ENCODE measurements at places on chromosomes 7 and 10.

GRCh38 chr7:155291045-155291530, 6.6 kb upstream of the INSIG1 start:
- no peak for DNase-seq

DNA sequence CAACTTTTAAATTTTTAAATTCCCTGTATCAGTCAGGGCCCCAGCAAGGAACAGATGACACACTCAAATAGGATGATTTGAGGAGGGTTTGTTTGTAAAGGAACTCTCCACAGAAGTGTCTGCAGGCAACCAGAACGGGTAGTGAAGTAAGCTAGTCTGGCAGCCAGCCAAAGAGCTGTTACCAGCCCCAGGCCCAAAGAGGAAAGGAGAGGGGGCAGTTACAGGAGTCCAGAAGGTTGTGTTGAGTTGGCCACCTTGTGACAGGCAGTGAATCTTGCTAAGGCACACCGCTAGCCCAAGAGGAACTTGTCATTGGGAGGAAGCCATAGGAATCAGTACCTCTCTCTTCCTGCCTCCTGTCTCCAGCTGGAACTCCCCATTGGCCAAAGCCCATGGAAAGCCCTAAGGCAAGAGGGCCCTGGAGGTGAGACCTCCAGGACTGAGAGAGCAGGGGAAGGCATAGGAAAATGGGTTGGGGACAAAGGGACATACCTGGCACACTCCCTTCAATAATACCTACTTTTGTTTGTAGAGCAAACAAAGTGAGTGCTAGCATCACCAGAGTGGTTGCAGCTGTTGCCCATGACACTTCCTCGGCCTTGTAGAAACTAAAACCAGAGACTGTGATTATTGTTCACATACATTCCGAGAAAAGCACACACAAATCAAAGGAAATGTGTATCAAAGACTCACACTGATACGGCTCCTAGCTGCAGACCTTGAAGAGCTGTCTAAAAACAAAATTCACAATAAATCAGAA, 25.4 kb upstream of the GATAD1 start:
- no peak for DNase-seq

DNA sequence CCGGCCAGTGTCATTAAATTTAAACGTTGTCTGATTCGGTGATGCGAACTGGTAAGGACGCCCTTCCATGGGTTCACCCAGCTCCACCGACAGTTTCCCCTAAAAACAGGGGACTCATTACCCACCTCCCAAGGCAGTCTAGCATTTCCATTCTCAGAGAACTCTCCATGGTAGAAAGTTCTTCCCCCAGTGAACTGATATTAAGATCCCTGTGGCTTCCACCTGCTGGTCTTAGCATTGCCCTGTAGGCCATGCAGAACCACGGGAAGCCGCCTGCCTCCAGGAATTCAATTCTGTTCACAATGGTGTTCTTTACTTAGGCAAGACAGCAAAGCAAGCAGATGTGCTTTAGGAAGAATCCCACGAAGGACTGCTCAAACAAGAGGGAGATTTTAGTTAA, 128.9 kb upstream of the NANOS1 start:
- no peak for DNase-seq

- no peak for DNase-seq
Observed at GRCh38 chr10:36170943-36171501, 528.9 kb upstream of the FZD8 start.

DNA sequence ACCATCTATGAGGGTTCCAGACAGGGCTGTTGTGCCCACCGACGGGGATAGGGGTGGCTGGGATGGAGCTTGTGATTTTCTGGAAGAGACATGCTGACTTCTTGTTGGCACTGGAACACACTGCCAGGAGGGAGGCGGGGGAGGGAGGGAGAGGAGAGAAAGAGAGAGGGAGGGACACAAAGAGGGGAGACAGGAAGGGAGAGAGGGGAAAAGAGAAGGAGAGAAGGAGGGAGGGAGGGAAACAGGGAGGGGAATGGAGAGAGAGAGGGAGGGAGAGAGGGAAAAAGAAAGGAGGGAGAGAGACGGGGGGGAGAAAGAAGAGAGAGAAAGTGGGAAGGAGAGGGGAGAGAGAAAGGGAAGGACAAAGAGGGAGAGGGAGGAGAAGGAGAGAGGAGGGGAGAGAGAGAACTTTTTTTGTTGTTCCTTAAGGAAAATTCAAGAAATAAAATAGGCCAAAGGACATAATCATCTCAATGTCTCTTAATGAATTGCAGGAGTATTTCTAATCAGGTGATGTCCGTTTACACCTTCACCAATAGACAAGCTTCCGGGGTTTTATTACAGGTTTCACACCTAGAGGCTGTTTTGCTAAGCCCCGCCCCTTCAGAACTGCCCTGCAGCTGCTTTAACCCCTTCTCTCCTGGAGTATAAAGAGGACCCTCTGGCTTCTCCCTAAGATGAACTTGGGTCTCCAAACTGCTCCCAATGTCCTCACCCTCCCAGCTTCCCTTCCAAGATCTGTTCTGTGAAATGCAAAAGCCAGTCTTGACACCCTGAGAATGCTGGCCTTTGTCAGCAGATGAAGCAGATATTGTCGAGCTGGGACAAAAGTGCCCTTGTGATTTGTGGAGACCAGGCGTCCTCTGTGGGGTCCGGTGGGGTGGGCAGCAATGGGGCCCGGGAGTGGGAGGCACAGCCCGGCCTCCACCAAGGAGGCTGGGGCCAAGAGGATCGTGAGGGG, 82.0 kb upstream of the GTF2IRD1 start:
- DNase-seq = no peak

DNA sequence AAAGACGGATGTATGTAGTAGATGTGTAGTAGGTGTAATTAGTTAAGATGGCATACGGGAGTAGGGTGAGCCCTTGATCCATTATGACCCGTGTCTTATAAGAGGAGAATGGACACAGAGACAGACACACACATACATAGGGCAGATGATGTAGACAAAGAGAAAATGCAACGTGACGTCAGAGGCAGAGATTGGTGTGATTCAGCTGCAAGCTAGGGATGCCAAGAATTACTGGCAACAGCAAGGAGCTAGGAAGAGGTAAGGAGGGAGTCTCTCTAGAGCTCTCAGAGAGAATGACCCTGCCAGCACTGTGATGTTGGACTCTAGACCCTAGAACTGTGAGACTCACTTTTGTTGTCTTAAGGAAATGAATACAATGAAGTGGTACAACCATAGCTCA, 247.0 kb upstream of the HABP2 start:
- DNase-seq = no peak

GRCh38 chr10:27391325-27391724, 112.8 kb upstream of the RAB18 start:
- no peak for DNase-seq

- DNase-seq = no peak
Observed at GRCh38 chr7:118186501-118186900, 2.5 kb downstream of the LSM8 start.

GRCh38 chr10:71213127-71213621, 804 bp downstream of the UNC5B start:
- peak; percentile 71 for DNase-seq

DNA sequence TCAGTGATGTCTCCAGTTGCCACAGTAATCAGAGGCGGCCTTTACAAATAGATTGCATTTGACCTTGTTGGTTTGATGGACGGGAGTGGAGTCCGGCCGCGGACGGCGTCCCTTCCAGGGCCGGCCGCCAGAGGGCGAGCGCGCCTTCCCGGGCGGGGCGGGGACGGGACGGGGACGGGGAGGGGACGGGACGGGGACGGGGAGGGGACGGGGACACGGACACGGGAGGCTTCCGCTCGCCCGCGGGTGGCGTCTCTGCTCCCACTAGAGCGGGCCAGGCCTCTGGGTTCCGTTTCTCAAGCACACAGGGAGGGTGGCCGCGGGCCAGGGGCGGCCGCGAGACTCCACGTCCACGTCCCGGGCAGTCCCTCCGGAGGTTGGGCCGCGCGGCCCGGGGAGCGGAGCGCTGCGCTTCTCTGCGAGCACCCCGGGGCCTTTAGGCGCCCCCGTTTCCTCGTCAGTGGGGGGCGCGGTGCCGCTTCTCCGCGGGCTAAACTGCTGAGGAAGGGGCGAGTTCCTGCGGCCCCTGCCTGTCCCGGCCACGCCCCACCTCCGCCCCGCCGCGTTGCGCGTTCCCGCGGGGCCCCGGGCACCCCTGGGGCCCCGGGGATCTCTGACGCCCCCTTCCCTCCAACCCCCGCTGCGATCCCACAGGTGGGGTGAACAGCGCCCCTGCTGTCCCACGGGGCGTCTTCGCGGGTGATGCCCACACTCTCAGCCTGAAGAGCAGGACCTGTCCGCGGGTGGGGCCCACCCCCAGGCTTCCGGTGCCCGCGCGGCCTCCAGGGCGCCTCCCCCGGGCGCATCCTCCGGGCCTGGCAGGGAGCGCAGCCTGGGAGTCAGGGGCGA, 84.2 kb upstream of the MKI67 start:
- peak; percentile 83 for DNase-seq

DNA sequence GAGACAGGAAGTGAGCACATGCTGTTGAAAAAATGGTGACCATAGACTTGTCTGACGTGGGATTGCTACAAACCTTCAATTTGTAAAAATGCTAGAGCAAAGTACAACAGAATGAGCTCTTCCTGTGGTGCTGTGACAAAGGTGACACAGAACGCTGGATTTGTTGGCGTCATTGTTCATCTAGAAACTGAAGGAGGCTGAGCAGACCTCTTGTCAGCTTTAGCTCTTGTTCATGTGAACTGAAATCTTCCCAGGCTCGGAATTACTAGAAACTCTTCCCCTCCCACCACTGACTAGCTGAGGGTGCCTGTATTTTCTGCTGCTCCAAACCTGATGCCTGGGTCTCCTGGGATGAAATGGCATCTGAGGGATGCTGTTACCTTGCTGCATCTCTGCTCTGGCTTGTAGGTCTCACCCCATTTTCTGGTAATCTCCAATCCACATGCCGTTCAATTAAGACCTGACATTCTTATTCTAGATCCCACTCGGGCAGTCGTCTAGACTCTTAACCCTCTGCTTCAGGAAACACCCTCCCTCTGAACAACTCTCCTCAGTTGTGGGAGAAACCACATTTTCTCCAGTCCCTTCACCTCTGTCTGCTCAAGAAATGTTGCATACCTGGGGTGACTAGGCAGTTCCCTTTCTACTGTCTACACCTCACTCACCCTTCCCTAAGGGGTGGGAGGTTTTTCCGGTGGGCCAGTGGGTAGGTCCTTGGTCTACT, 349.3 kb downstream of the CXCL12 start:
- DNase-seq = no peak

GRCh38 chr10:13457958-13458686, 70.7 kb downstream of the BEND7 start:
- no peak for DNase-seq

- DNase-seq = peak; percentile 61
Observed at GRCh38 chr10:79027147-79028055, 41.4 kb upstream of the ZMIZ1 start.

DNA sequence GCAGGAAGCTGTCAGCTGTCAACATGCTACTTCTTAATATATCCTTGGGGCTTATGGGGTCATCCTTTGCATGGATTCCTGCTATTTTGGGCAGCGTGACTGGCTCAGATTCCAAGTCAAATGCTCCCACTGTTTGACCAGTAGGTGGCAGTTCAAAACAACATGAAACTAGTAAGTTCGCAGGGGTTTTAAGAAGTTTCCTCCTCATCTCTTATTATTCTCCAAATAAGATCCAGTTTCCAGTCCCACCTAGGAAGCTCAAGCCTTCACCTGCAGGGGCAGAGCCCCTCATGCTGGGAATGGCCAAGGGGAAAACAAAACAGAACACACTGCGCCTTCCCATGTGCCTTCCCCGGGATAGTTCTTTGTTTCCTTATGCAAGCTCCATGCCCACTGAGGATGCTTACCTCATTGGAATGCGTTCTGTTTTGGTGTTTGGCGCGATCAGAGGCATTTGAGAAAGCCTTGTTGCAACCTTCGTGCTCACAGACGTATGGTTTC, 259.8 kb downstream of the GLI3 start:
- DNase-seq = no peak

GRCh38 chr10:109427411-109427810, 495.9 kb downstream of the XPNPEP1 start:
- DNase-seq = no peak

GRCh38 chr10:129533281-129533680, 66.2 kb downstream of the MGMT start:
- DNase-seq = no peak

DNA sequence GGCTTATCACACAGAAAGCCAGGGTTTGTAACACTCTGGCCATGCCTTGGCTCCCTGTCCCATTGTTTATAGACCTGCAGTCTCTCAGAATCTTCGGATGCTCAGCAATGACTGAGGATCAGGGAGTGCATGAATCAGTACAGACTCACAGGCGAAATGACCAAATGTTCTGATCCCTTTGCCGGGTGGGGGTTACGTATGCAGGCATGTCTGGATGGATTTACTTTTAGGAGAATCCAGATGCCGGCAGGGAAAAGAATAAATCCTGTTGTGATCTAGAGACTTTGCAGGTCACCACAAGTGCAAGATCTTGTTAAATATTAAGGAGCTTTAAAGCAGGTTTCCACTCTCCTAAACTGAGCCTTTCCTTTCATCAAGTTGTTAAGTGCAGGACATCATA, 149.5 kb downstream of the SFMBT2 start:
- DNase-seq = no peak

- DNase-seq = no peak
Observed at GRCh38 chr7:72281308-72281707, 130.8 kb downstream of the CALN1 start.

- DNase-seq = no peak
Observed at GRCh38 chr10:131920151-131920550, 19.3 kb downstream of the PPP2R2D start.

- no peak for DNase-seq
Observed at GRCh38 chr10:3115685-3116084, 48.3 kb downstream of the PFKP start.

- DNase-seq = no peak
Observed at GRCh38 chr10:103812004-103812403, 43.4 kb downstream of the SH3PXD2A start.

GRCh38 chr10:132971448-132972148, 29.2 kb upstream of the CFAP46 start:
- DNase-seq = no peak

GRCh38 chr10:35998026-35998425, 355.9 kb upstream of the FZD8 start:
- no peak for DNase-seq

GRCh38 chr7:55436457-55436856, 71.3 kb downstream of the LANCL2 start:
- no peak for DNase-seq

DNA sequence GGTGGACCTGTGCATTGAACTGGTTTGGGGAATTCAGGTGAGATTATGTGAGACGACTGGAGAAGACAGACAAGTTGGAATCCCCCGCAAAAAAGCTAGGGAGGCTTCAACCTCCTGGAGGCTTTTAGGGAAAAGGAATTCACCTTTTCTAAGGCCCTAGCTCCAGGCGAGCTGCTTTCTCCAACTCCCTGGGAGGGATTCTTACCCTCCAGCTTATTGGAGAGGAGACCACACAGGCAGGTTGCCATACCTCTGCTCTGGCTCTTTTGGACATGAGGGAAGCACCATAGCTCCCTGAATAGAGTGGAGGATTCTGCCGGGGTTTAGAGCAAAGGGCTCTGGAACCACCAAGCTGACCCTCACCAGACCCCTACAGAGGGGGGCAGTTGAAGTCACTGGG, 213.8 kb downstream of the MLLT10 start:
- no peak for DNase-seq
